Renal cortical epithelial cell (primary cell): ENCODE measurements at places on chromosomes 11 and 22.

DNA sequence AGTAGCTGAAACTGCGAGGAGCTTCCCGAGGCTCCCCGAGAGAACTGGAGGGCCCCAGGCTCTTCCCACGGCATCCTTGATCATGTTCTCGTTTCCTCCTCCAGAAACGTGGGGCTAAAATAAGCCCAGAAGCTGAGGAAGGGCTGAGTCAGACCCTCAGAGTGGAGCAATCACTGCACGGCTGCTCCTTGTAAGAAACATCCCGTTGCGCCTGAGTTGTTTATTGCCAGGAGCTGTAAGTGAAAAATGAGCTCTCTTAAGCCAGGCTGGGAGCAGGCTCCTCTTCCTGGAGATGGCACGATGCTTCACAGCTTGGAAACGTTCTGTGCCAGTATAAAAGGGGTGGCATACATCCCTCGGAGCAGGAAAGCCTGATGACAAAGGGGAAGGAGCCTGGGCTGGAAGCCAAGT, 47.3 kb upstream of the SYN3 start:
- DNase-seq = peak; percentile 57

DNA sequence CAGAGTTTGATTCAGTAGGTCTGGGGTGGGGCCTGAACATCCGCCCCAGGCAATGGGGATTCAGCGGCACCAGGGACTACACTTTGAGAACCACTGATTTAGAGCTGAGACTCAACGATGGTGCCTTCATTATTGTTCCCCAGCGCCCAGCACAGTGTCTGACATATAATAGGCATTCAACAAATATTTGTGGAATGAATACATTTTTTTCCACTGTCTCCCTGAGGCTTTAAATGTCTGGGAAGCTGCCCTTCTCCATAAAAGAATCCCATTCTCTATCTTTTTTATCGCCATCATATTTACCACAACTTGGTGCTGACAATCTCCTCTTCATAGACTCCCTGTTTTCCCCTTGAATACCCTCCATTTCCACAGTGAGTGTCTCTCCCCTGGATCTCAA, 23.6 kb upstream of the LMO2 start:
- DNase-seq = no peak

DNA sequence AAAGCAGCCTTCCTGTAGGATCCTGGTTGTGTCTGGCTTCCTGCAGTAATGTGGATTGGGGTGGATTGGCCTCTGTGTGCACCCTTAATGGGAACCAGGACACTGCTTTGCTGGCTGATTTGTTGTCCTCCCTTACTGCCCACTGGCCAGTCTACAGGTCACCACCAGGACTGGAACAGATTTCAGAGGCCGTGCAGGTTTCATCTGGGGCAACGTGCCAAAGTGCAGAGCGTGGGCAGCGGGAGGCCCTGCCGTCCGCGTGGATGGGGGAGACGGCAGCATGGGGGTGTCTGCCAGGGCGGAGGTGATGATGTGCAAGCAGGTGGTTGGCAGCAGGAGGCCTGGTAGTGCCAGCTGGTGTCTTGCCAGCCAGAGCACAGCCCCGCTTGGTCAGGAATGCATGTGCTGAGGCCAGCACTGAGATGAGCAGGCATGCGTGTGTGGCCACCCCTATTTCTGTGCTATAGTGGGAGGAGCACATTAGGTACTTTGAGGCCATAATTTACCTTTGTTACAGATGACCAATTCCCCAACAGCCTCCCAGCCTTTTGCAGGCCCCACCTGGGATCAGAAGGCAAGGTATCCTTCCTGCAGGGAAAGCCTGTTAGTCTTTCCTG, 24.3 kb downstream of the BCR start:
- DNase-seq = peak; percentile 52

- DNase-seq = no peak
Observed at GRCh38 chr11:61511383-61511782, 2.8 kb downstream of the LRRC10B start.

GRCh38 chr22:49330421-49331222, 497.1 kb downstream of the BRD1 start:
- DNase-seq = no peak

DNA sequence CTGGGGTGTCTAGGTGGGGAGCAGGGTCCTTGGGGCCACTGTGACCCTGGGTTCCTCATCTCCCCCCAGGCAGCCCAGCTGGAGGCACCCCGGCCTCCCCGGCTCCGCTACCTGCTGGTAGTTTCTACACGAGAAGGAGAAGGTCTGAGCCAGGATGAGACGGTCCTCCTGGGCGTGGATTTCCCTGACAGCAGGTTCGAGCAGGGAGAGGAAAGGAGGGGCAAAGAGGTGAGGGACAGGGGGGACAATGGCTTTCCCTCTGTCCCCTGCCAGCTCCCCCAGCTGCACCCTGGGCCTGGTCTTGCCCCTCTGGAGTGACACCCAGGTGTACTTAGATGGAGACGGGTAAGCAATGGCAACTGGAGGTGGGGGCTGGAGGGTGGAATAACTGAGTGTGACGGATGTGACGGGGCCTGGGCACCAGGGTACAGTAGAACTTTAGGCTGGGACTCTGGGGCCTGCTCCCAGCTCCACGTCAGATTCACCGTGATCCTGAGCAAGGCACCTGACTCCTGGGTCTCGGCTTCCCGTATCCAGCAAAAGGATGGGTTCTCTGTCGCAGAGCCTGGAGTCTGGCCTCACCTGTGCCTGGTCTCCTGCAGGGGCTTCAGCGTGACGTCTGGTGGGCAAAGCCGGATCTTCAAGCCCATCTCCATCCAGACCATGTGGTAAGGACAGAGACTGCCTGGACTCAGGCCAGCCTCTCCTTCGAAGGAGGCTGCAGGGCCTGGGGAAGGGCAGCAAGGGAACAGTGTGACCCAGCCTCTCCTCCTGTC, 3.6 kb downstream of the SSH3 start:
- no peak for DNase-seq

DNA sequence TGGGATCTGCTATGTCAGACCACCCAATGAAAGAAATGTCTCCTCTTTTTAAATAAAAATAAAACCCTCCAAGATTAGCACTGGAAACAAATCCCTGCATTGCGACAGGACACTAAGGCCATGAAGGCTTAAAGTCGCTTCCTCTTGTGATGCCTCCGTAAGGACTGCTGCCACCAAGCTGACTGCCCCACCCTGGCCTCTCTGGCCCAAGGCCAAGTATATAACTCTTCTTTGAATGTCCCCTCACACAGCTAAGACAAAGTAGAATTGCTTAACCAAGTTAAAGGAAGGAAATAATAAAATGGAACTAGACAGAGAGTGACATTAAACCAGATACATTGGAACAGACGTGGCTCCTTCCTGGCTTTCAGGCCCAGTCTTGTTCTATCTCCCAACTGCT, 7.5 kb upstream of the NRGN start:
- DNase-seq = no peak

DNA sequence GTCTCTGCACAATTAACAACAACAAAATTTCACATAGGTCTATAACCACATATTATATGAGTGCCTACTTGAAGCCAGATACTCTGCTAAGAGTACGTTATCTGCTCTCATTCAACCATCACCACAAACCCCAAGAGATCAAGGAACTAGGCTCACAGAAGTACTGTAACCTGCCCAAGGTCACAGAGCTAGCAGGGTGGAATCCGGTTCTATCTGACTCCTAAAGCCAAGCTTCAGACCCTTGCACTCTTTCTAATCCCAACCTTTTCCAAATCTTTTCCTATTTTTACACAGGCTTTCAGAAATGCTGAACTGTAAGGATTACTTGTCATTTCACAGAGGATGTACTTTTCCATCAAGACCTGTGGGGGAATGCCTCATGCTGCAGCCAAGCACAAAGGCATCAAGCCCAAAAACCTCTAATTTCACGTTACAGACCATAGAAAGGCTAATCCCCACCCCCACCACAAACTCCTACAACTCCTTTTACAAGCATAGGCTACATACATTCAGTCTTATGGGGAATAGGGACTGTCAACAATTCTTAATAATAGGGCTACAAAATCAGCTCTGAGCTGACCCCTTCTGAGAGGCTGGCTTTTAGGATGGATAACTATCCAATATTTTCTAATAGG, 927 bp downstream of the PRCP start:
- DNase-seq = no peak

- DNase-seq = no peak
Observed at GRCh38 chr11:70046089-70046488, 32.0 kb upstream of the ANO1 start.

DNA sequence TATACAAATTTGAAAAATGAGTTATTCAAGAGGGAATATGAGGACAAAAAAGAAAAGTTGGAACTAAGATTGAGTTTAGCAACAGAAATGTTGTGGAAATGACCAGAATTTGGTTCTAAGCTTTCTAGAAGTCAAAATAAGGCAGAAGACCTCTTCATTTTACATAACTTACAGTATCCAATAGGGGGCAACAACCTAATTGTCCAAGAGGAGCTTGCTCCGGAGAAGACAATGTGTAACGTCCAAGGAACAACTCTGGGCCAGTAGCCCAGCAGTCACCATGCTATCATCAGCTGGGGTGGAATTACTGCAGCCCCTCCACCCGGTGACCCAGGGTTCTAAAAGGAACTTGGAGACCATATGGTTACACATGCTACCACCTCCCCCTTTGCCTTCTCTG, 14.1 kb downstream of the CNTF start:
- no peak for DNase-seq

DNA sequence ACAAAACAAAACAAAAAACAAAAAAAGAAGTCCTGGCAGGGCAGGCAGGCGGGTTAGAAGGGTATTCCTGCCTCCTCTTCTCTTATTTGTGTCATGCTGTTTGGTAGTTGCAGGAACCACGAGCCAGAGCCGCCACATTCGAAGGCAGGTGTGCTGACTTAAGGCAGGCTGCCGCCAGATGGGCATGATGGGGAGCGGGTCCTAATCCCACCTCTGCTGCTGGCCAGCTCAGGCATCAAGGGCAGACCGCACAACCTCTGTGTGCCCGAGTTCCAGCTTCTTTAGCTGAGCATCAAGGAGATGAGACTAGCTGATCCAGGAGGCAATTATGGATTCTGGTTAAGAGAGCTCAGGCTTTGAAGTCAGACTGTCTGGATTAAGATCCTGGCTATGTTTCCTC, 12.1 kb downstream of the OAF start:
- DNase-seq = no peak

DNA sequence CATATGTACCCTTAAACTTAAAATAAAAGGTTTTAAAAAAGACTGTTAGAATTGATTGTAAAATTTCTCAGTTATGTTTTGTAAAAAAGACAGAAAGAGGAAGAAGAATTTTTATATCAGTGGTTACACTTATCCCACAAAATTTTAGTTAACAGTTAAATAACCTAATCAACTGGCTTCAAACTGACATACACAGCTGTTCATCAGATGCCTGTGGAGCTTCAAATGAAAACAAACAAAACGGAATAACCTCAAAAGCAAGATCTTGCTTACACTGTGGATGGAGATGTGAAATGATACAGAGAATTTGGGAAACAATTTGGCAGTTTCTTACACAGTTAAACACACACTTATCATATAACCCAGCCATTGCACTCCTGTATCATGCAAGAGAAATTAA, 521.0 kb downstream of the ETS1 start:
- DNase-seq = no peak

GRCh38 chr11:114252767-114253166, 43.4 kb upstream of the NNMT start:
- DNase-seq = no peak

- no peak for DNase-seq
Observed at GRCh38 chr22:49198705-49199084, 629.0 kb downstream of the BRD1 start.

DNA sequence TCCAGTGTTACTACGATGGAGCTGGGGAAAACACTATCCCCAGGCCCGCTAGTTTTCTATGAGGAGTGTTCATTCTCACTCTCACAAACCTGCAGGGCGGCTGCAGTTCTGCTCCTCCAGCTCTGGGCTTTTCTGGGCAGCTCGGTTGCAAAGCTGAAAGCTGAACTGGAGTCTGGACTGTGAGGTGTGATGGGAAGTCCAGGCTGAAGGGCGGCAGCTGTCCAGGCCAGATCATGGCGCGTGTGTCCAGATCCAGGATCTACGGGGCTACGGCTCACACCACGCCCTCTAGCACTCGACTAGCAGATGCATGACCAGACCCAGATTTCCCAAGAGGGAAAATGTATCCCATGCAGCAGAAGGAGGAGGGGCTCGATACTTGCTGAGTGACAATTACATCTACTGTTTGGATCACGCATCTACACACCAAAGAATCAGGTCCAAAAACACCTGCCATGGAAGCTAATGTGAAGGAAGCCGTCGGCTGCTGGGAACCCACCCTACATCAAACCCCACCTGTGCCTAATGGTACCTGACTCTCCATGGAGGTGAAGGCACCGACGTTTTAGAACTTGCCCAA, 555.0 kb downstream of the BRD1 start:
- DNase-seq = no peak

DNA sequence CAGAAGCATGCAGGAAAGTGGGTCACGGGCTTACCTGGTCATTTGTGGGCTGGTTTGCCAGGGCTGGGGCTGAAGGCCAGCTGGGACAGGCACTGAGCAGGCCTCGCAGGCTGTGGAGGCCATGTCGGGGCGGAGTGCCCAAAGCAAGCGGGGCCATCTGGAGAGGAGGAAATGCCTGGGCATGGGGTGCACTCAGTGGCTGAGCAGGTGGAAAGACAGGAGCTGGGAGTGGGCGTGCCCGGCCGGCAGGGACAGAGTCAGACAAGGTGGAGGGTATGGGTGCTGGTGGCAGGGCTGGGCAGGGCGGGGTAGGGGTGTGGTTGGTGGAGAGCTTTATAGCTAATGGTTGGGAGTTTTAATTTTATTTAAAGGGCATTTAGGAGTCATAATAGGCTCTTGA, 27.4 kb downstream of the DAGLA start:
- DNase-seq = no peak

DNA sequence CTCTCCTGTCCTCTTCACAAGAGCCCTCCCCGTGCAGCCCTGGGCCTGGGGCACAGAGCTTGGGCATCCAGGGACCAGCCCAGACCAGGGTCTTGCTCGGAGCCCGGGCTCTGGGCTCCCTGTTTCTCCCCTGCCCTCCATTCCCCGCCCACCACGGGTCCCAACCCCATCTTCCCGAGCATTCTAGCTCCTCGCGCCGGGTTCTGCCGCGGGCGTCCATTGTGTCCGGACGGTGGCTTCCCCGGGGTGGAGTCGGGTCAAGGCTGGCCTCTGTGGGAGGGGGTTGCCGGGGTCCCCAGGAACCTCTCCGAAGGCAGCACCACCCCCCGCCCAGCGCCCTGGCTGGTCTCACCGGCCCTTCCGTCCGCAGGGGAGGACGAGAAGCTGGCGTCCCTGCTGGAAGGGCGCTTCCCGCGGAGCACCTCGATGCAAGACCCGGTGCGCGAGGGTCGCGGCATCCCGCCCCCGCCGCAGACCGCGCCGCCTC, 18.1 kb upstream of the ACR start:
- no peak for DNase-seq

DNA sequence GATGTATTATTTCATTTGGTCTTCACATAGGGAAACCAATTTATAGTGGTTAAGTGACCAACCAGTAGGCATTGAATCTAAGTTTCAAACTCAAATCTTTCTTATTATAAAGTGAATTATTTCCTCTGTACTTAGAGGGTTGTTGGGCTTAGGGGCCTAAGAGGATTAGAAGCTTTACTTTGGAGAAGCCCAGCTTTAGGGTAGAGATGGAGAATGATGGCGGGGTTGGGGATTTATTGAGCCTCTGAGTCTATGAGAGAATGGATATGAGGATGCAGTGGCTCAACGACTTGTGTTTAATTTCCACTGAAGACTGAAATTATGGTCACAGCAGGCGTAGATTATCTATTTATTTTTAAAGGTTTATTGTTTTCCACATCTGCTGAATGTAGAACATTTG, 55.5 kb downstream of the CHRDL2 start:
- DNase-seq = no peak

GRCh38 chr22:20549232-20549841, 41.9 kb downstream of the MED15 start:
- no peak for DNase-seq
